NCI-H226 (cell line): ENCODE measurements at places on chromosomes 11 and 22.

- no peak for DNase-seq
Measured at GRCh38 chr11:27553186-27553585, 46.6 kb upstream of the LIN7C start.

- no peak for DNase-seq
Measured at GRCh38 chr11:119807841-119808240, 78.8 kb upstream of the NECTIN1 start.

DNA sequence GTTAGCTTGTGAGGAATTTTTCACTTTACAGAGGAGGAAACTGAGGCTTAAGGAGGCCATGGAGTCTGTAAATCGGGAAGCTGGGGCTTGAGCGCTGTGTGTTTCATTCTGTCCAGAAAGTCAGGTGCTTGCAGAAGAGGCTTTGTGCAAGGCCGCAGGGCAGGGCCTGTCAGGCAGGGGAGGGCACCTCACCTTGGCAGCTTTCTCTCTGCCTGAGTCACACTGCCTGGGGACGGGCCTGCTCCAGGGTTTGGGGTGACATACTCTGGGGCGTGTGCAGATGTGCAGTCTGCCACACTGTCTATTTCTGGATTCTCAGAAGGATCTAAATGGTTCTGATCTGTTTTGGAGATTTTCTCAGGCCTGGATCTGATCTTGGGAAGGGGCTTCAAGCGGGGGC is 8.4 kb downstream of the INCENP start:
- DNase-seq: no peak

GRCh38 chr11:27217948-27218420 is 145.0 kb downstream of the CCDC34 start:
- peak; percentile 89 for DNase-seq

GRCh38 chr11:93648158-93648557 is 13.3 kb upstream of the CEP295 start:
- no peak for DNase-seq

DNA sequence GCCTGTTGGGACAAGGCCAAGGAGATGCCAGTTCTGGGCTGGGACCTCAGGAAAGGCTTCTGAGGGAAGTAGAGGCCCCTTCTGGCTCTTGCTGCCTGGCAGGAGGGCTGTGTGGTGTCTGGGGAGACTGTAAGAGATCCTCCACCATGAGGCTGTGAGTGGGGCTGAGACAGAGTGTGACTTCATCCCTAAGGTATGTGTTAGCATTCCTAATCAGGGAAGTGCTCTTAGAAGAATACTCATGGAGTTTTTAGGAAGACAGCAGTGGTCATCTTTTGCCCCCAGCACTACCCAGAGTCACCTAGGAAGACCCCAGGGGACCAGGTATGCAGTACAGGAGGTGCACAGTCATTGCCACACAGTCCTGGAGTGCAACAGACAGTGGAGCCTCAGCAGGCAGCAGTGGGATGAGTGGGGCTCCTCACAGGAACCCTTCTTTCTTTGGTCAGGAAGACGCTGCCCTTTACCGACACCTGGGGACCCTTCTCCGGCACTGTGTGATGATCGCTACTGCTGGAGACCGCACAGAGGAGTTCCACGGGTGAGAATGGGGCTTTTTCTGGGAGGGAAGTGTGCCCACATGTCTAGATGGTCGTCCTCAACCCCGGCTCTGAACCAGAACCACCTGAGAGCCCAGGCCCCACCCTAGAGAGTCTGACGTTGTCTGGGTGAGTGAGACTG is 2.8 kb downstream of the RIC8A start:
- peak; percentile 76 for DNase-seq
